Stimulated activated CD4-positive, alpha-beta T cell treated with anti-CD3 and anti-CD28 coated beads, Interleukin-1b, Interleukin-23, amount 100 ng/mL, for 24 hours (primary cell): ENCODE measurements at places on chromosomes 11 and 22.
A peak's percentile ranks its signal among the peaks of the same experiment; 100 is the strongest.

DNA sequence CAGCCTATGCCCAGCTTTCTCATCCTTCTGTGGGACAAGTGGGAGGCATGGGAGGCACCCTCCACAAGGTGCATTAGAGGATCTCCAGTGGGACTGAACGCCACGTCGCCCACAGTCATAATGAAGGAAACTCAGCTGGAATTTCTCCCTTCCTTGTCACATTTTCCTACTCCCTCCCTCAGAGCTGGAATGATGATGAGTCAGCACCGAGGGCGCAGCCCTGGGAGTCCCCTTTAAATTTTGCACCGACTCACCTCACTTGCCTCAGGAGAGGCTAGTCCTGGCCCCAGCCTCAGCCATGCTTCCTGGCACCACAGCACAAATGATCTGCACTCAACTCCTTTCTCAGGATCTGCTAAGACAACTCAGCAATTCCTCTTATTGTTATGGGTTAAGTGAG, 34.3 kb downstream of the DBX1 start:
- no peak for DNase-seq

GRCh38 chr22:37985751-37986281, 1.5 kb upstream of the SOX10 start:
- no peak for DNase-seq

DNA sequence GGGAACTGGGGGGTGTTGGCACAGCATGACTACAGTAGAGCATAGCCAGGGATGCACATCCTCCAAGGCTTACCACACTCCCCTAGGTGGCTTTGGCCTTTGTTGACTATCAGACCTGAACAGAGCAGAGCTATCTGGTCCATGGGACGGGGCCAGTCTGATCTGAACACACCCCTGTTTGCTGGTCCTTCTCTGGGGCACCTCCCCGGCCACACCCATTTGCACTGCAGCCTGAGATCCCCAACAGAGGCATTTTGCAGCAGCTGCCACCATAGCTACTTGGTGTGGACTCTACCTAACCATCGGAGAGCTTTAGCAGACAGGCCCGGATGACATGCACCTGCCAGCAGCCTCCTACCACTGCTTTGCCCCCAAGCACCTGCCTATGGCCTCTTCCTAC, 75.8 kb upstream of the NOX4 start:
- no peak for DNase-seq

DNA sequence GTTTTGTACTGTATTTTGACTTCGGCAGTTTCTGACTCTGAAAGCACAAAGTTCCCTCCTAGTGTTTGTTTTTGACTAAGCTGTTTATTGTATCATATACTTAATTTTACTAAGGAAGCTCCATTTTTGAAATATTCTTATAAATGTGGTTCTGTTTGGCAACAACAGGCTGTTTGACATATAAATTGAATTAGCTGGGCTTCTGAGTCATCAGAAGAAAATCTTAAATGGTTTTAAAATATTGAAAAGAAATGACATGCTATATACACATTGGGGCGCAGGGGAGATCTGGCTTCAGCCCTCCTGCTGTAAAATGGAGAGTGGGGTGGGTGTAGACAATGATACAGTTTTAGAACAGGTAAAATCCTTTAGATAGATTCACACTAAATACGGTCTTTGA, 38.6 kb downstream of the SHISA8 start:
- DNase-seq: no peak

DNA sequence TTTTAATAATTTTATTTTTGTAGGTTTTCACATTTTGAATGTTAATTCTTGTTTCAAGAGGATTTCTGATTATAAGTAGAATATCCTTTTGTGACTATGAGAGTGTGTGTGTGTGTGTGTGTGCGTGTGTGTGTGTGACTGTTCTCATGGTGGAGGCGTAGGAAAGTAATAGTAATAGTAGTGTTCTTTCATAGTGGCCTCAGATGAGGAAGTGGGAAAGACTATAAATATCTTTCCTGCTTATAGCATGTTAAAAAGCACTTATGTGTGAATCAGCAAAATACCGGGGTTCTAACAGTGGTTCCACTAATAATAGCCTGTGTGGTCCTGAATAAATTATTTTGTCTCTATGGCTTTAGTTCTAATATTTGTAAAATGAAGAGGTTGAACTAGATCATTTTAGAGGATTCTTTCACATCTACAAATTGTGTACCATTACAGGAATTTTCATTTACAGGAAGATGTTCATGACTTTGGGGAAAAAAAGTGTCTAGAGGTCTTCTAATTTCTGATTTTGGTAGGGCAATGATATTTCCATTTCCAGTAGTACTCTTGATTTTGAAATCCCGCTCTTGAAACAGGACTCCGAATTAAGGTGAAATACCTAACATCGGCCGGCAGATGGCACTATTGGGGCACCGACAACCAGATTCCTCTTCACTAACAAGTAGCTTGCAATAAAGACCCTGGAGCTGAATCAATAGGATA, 29.9 kb upstream of the OR10G7 start:
- peak; percentile 42 for DNase-seq

- DNase-seq: no peak
Observed at GRCh38 chr11:11081288-11081687, 223.4 kb upstream of the ZBED5 start.

DNA sequence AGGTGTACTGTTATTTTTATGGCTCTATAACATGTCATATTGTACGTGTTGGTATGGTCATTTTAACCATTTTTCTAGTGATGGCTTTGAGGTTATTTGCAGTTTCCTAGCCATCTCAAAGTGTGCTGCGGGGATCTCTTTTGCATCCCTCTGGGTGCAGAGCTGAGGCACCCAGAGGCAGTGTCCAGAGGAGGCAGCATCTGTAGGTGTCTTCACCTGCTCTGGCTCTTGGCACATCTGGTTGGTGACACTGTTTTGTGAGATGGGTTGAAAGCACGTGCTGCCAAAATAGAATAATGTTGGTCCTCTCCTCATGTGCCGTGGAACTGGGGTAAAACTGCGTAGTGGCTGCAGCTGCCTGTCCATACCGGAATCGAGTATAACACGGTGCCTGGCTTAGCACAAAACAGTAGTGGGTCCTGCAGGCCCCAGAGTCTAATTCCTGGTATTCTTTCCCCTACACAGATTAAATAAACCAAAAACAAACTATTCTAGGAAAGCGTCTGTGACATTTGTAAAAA, 12.9 kb downstream of the NEAT1 start:
- no peak for DNase-seq

- no peak for DNase-seq
Observed at GRCh38 chr22:35634943-35635540, 13.2 kb upstream of the APOL6 start.

- DNase-seq: no peak
Observed at GRCh38 chr22:32421484-32421883, 9.4 kb upstream of the RTCB start.

GRCh38 chr22:23080613-23081290, 10.4 kb downstream of the GNAZ start:
- no peak for DNase-seq

- DNase-seq: no peak
Observed at GRCh38 chr22:17980015-17980590, 44.3 kb downstream of the MICAL3 start.

DNA sequence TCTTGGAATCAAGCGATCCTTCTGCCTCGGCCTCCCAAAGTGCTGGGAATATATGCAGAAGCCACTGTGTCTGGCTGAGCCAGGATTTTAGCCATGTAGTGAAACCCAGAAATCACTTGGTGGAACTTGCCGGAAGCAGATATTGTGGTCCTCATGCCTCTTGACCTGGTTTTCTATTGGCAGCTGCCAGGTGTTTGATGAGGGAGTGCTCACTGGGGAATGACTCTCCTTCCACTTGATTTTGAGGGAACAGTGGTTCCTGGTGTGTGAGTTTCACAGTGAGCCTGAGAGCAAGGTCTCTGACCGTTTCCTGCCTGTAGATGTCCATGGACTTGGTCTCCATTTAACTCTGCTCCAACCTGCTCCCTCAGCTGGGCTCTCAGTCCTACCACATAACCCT, 34.7 kb upstream of the ELF5 start:
- no peak for DNase-seq

DNA sequence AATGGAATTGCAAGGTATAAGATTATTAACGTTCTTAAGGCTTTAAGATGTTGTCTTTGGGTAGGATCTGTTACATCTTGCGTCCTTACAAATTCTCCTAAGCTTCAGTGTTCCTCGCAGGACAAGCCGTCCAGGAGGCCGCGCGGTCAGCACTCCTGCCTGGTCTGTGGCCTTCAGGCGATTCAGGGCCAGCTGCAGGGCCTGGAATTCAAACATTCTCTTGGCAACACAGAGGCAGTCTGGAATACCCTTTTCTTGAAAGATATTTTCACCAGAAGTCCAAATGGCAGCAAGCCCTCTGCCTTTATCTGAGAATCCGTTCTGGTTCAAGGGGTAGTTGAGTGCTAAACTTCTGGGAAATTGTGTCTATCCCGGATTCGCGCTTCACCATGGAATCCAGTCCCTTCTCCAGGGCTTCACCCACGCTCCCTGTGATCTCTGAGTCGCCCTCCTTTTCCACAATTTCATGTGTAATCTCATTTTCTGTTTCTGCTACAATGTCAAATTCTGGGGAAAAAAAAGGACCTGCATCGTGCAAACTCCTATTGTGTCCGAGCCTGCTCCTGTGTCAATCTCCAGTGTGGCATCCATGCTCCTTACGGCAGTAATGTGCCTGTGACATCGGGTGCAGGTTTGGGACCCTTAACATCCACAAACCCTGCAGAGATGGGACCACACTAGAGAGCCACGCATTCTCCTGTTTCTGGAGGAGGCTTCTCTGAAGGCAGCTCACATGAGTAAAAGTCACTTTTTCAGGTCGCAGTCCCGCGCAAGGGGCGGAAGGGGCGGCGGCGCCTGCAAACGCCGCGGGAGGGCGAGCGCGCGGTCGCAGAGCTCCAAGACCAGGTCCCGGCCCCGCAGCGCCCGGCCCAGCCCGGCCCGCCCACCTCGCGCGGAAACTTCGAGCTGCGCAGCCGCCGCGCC, 25.4 kb upstream of the SORL1 start:
- DNase-seq: no peak

- DNase-seq: no peak
Observed at GRCh38 chr11:65745049-65745448, 24.5 kb upstream of the RNASEH2C start.

GRCh38 chr22:23772649-23773473, at the start of gene MMP11:
TSS of gene MMP11 (plus strand) at chr22:23772849. CDS start at chr22:23772871, 22 bp downstream.
- no peak for DNase-seq
